ENCODE measurements at places on chromosomes 2 and 18.
A peak's percentile ranks its signal among the peaks of the same experiment; 100 is the strongest.

DNA sequence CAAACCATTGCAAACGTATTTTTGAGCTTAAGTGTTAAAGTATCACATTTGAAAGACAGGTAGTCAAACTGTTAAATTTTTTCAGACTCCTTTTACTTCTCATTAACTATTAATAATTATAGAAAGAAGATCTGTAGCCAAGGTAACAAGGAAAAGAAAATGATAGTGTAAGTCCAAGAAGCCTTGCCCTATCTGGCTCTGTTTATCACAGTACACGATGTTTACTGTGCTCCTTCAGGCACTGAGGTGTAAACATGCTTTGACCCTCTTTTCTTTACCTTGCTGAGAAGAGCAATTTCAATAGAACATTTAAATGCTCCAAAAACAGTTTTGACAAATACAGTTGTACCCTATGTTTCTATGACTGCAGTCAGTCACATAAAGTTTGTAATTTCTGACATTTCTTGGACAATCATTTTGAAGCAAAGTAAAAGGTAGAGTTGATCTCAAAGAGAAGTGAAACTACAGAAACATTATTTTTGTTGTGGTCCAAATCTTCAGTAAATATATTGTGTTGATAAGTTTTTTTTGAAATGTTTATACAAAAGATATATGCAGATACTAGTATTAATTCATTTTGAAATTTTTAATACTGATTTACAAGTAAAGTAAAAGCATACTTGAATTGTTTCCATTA, 152.6 kb upstream of the KYNU start:
- no peak for DNase-seq

DNA sequence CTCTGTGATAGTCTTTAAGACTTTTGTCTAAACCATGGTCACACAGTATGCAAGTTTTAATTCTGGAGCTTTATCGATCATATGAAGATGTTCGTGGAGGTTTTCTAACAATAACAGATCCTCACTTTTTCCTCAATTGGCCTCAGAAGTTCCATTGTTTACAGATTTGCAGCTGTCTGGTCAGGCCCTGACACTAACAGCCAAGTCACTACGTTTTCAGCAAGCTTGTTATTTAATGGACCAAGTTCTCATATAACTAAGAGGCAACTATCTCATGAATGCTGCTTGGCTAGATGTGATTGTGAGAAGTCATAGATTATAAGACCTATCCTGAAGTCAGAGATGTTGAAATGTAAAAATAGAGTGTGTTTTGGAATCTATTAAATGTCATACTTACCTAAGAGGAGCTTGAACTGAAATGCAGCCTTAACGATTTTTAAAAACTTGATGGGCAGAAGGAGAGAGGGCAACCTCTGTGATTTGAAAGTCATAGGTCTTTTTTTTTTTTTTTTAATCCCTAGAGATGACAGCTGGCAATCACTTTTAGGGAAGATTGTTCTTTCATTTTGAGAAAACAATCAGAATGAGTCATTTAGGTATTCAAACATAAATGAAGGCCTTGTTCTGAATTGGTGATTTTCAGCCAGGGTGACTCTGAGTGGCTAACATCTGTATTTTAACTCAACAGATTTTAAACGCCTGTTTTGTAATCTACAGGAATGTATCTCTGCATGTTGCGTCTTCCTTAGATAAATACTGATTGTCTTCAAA, 48.4 kb upstream of the NEMP2 start:
- DNase-seq: no peak

DNA sequence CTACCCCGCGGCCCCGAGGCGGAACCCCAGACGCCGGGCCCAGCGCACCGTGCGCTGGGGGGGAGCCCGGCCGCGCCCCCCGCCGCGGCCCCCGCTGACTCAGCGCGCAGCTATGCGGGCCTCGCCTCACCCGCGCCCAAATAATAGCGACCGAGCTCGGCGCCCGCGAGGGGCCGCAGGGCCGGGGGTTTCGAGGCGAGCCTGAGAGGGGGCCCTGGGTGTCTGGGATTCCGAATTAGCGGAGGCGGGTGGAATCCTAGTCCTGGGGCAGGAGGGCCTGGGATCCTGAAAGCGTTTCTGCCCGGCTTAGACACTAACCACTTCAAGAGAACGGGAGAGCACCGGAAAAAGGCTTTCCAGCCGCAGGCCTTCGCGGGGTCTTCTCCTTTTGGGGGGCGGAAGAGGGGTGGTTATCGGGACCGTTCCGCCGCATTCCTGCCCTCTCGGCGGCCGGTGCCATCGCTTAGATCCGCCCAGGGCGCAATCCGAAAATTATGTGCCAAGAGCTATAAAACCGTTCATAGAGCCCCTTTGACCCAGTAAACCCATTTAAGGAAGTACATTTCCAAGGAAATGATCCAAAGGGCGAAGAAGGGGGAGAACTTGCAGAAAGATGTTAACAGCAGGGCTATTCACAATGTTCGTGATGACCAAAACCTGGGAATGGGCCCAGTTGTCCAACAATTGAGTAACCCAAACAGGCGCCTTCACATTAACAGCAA, 681 bp upstream of the ROCK2 start:
- peak; percentile 18 for DNase-seq

DNA sequence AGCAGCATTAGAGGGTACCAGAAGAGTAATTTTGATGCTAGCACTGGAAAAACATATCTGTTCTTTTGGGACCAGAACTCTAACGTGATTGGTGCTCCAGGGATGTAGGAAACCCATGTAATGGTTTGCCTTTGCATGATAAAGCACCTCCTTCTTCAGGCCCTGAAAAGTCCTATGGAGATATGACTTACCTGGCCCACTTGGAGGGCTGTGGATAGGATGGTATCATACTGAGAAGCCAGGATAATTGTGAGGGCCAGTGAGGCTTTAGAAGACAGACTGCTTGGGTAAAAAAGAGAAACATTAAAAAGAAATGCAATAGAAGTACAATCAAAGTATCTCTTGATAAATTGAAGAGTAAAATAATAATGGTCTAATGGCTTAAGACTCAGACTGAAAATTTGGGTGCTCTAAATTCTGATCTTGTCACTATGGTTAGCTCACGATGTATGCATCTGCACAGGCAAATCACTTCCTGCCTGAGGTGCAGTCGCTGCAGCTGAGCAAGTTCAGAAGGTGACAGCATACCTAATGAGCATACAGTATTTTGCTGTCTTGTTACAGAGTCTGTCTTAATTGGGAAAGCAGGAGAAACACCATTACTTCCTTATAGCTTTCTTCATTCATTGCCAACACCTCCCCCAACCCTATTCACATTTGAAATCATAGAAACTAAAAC, 371.5 kb downstream of the NUP35 start:
- no peak for DNase-seq

DNA sequence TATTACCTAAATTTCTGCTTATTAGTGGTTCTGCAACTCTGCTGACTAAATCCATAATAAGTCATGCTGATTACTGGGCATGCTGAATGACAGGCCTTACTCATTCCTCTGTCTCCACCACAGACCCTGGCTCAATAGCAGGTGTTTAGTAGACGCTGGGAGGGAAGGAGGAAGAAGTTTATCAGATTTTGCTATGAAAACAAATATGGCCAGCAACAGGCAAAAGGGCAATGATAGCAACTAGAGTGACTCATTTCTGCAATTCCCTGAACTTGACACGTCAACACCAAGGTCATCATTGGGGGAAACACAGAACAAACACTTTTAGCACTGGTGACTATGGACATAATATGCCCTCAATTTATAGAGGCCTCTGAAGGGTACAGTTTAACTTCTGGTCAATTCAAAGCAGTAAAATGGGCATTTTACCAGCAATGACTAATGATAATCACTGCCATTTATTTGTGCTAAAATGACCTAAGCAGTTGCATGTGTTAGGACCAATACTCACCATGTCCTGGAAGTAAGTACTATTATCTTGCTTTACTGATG, 35.2 kb downstream of the TMEM163 start:
- DNase-seq: no peak

DNA sequence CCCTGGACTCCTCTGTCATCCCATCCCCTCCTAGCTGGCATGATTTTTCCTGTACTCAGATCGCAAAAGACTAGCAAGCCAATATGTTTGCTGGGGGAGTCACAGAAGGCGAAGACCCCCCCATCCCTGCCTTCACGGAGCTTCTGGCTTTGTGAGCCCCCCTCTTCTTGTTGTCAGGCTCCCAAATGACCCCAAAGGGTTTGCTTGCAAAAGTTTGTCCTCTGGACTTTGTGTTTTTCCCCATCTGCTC, 169.9 kb downstream of the SMAD7 start:
- no peak for DNase-seq

GRCh38 chr2:86333378-86333777, 4.0 kb downstream of the REEP1 start:
- DNase-seq: no peak

GRCh38 chr2:69742322-69742952, 503 bp downstream of the ANXA4 start:
- DNase-seq: no peak

DNA sequence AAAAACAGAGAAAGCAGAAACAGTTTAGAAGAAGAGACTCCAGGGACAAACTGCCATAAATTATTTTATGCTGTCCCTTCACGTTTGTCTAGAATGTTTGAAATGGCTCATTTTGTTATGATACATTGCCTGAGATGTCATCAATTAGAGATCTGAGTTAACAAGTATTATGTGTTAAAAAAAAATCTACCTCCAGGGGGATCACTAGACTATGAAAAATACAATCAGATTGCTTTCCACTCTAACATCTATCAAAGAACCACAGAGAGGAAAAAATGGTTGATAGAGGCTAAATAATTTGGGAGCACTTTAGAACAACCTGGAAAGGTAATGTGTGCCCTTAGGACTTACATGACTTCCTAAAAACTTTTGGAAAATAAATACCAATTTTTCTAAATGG, 103.8 kb upstream of the CCDC150 start:
- DNase-seq: no peak

GRCh38 chr18:22613058-22613690, 195.5 kb upstream of the CTAGE1 start:
- no peak for DNase-seq

GRCh38 chr2:4962419-4962818, 729.8 kb upstream of the SOX11 start:
- no peak for DNase-seq

- DNase-seq: no peak
These were observed 27.2 kb upstream of the C1D start for GRCh38 chr2:68089961-68090360.

- no peak for DNase-seq
These were observed 776.3 kb upstream of the POU3F3 start for GRCh38 chr2:104077573-104077972.

DNA sequence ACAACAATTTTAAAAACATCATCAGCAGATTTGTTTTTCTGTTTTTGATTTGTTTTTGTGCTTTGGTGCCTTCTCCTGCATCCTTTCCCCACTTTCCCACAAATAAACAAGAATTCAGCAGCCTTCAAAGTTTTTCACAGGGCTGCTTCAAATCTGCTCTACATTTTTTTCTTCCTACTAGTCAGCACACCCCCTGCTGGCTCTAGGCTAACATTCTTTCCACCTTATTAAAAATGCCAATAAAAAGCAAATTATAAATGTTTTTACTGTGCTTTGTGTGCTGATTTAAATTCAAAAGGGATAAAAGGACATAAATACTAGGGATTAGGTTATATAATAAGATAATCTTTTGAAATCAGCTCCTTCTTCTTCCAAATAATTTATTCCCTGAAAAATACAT, 6.2 kb upstream of the CNTNAP5 start:
- DNase-seq: no peak

DNA sequence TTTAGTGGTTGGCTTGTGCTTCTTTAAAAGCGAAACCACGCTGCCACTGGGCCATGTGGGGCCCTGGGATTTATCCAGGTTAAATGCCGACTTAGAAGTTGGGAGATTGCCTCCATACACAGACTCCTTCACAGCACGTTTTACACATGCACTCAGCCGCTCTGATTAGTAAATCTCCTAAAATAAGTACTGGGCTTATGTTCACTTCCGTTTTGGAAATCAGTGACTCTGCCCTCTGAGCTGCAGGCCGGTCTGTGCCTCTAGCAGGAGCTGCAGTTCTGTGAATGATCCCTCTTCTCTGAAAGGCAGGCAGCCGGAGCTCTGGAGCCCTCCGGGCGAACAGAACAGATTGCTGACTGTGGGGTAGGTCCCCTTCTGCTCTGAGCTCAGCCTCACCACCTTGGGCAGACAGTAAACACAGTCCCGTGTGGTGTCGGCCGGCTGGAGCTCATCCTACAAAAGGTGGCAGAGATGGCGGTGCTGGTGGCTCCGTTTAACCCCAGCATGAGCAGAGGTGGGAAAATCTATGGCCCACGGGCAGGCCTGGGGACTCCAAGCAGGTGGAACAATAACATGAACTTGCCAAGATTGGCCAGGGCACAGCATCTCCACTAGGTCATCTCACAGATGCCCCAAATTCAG, 9.8 kb upstream of the RAB17 start:
- no peak for DNase-seq

- no peak for DNase-seq
These were observed 31.1 kb downstream of the TOGARAM2 start for GRCh38 chr2:29012211-29012681.

GRCh38 chr2:173076581-173077345, 1.1 kb downstream of the MAP3K20 start:
- peak; percentile 1 for DNase-seq

- DNase-seq: no peak
These were observed 205.4 kb downstream of the KLHL29 start for GRCh38 chr2:23590241-23590869.

- DNase-seq: no peak
These were observed 40.8 kb downstream of the KATNAL2 start for GRCh38 chr18:46958209-46958608.

- DNase-seq: no peak
These were observed 315.8 kb downstream of the ZNF516 start for GRCh38 chr18:76179257-76179656.

DNA sequence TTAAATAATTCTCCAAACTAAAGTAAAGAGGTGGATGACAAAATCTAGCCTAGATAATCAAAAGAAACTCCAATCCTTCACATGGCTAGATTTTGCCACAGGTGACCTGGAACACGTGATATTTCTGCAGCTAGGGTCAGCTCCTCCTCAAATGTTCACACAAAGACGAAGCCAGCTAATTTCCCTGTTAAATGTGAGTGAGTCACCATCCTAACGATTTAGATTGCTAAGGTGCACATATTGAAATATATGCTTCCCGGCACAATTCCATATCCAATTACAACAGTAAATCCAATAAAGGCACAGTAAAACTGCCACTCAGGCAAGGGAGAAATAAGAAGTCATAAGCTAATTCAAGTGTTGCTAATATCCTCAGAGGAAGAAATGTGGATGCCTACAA, 28.7 kb downstream of the IKZF2 start:
- DNase-seq: no peak

- DNase-seq: no peak
These were observed 14.1 kb downstream of the SLC4A3 start for GRCh38 chr2:219641390-219642068.

GRCh38 chr18:8625461-8626092, 16.3 kb downstream of the RAB12 start:
- DNase-seq: no peak

All from stimulated activated CD4-positive, alpha-beta T cell treated with anti-CD3 and anti-CD28 coated beads, Interleukin-2, amount 100 ng/mL, for 4 hours (primary cell).